Left ventricle myocardium inferior (tissue), 1 donor: ENCODE measurements at places on chromosomes 7 and 10. TPM values are rescaled to one million over a fixed set of nuclear protein-coding genes. Genes with fewer than 3 reads are reported as not detected.
A peak's percentile ranks its signal among the peaks of the same experiment; 100 is the strongest.

The SEMA3D gene
- 1.8 TPM for total RNA-seq

The NPTX2 gene
- total RNA-seq = 2.3 TPM

The SLIT1 gene
- 0.08 TPM for total RNA-seq

DNA sequence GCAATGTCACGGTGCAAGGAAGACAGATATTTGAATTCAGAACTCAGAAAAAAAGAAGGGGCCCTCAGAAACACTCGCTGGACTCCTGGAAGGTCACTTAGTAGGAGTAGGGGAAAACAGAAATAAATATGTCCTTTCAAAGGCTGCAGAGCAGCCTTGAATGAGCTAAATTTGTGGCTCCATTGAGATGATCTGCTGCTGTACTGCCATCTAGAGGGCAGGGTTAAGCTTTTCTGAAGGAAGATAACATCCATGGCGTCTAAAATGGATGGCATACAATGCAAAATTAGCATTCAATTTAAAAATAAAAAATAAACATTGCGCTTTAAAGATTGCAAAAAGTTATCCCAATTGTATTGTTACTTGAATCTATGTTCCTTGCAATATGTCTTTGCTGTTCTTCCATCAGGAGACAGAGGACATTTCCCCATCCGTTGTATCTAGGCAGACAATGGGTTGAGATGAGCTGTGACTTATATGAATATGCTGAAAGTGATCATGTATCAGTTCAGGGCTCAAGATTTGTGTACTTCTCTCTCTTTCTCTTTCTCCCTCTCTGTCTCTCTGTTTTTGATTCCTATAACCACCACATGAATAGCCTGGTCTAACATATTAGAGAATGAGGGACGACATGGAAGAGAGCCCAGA is 642.2 kb downstream of the SH2D4B start:
- H3K4me1 ChIP-seq = no peaks in the 10 kb centered on the region
- no peak overlapping the region for H3K4me3 ChIP-seq
- H3K27me3 ChIP-seq = no peaks in the 10 kb centered on the region
- no peak overlapping the region for H3K27ac ChIP-seq
- no peaks in the 10 kb centered on the region for H3K36me3 ChIP-seq

The WDFY4 gene
- 1.5 TPM for total RNA-seq

DNA sequence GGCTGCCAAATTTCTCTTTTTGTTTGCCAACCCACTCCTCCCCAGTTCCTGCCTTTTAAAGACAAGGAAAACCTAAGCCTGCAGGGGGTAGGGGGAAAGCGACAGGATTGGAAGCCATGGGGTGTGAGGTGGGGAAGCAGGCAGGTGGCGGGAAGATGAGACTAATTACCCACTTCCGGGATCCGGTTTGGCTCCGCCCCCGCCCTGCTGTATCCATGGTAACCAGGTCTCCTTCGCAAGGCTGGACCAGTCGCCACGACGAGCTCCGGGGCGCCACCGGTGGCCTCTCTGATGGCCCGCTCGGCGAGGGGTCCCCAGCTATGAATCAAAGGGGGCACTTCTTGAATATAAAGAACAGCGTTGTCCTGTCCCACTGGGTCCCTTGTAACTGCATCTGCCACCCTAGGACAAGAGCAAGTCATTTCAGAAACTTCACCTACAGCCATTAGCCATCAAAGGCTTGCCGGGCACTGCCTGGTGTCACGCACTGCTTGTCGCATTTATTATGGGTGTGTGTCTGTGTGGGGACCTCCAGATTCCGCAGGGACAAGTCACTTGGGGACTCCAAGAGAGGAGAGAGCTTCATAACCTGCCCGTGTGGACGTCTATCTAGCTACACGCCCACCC is 55.4 kb upstream of the LMTK2 start:
- no peak overlapping the region for H3K27ac ChIP-seq
- H3K36me3 ChIP-seq = no peaks in the 10 kb centered on the region
- H3K4me1 ChIP-seq = no peaks in the 10 kb centered on the region
- no peak for DNase-seq
- no peak overlapping the region for H3K4me3 ChIP-seq

DNA sequence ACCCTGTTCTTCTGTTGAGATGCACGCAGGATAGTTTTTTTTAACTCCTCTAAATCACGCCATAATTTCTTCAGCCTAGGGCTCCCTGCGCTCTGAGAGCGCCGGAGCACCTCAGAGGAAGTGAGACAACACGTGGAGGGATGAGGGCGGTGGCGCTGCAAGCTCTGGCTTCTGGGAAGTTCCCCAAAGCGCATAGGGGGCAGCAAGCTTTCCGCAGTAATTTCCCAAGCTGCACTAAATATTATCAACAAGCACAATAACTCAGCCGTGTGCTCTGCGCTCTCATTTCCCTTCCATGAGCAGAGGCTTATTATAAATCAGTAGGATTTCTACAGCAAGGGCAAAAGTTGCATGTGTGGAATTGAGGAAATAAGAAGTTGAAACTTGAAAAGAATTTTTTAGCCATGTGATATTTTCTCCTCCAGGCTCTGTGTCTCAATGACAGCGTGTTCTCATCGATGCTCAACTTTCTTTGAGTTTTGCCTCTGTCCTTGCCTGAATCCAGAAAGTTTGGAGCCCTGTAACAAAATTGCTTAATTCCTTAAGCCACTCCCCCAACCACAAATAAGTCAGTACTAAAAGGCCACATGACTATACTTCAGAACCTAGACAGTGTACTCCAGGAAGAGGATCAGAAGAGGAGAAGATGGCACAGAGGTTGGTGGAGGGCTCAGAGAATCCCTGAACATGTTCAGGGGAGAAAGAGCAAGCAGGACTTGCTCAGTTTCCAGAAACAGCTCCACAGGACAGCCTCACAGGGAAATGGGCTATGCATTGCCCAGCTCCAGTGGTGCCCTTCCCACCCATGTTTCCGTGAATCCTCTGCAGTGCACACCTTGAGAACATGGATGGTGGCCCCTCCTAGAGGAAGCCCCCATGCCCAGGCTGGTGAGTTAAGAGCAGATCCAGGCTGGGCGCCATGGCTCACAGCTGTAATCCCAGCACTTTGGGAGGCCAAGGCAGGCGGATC is 221.5 kb upstream of the GHITM start:
- no peaks in the 10 kb centered on the region for H3K4me1 ChIP-seq
- no peak overlapping the region for H3K27ac ChIP-seq
- H3K36me3 ChIP-seq = no peaks in the 10 kb centered on the region
- DNase-seq = peak; percentile 34
- H3K4me3 ChIP-seq = no peak overlapping the region
- peaks cover 3% of the 10 kb centered on the region for H3K27me3 ChIP-seq

GRCh38 chr10:85946713-85947326 is 419.8 kb downstream of the GRID1 start:
- H3K4me1 ChIP-seq = no peaks in the 10 kb centered on the region
- H3K4me3 ChIP-seq = no peak overlapping the region
- H3K36me3 ChIP-seq = no peaks in the 10 kb centered on the region
- no peaks in the 10 kb centered on the region for H3K27me3 ChIP-seq
- no peak for DNase-seq

DNA sequence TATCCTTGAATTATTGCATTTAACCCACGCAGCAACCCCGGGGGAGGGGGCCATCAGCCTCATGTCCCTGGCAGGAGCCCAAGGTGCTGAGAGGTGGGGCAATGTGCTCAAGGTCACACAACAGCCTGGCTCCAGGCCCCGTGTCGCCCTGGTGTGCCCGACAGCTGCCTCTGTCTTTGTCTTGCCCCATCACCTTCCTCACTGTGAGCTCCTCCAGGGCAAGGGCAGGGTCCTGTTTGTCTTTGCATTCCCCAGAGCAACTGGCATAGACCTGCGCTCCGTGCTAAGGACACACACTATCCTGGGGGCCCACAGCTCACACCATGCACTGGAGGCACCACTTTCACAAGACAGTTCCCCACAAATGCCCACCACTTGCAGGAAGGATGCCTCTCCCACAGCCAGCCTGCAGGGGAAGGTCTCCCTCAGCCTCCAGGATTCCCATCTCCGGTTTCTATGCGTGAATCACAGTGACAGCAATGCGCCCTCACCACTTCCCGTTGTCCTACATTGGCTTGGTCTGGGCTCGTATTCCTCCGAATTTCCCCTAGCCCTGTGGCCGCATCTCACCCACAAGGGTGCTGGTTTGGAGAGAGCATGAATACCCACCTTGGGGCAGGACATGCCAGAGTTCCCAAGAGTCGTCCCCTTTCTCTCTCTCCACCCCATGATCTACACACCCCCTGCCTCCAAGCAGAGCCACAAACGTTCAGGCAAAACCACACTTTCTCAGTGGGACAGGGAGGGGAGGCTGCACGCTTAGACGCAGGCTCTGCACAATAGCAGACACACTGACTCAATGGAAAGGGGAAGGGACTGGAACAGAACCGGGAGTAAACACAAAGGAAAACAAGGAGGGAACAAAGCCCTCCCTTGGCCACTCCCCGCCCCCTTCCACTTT is 10.3 kb downstream of the ITPRIP start:
- no peaks in the 10 kb centered on the region for H3K36me3 ChIP-seq
- no peak for DNase-seq
- no peaks in the 10 kb centered on the region for H3K27me3 ChIP-seq
- H3K27ac ChIP-seq = peak overlapping the region; percentile 99
- H3K4me1 ChIP-seq = peaks cover 100% of the 10 kb centered on the region

- H3K27ac ChIP-seq = peak overlapping the region; percentile 100
- H3K4me1 ChIP-seq = peaks cover 50% of the 10 kb centered on the region
- DNase-seq = no peak
These were observed 1.0 kb downstream of the BCL7B start for GRCh38 chr7:73556208-73557107.

The TFEC gene
- total RNA-seq = 1.7 TPM

The CAMK1D gene
- total RNA-seq = 2.5 TPM
